MG63 (cell line): ENCODE measurements at places on chromosomes 13 and 19.

- no peak for DNase-seq
Observed at GRCh38 chr13:81986308-81986707, 1645.4 kb upstream of the SPRY2 start.

DNA sequence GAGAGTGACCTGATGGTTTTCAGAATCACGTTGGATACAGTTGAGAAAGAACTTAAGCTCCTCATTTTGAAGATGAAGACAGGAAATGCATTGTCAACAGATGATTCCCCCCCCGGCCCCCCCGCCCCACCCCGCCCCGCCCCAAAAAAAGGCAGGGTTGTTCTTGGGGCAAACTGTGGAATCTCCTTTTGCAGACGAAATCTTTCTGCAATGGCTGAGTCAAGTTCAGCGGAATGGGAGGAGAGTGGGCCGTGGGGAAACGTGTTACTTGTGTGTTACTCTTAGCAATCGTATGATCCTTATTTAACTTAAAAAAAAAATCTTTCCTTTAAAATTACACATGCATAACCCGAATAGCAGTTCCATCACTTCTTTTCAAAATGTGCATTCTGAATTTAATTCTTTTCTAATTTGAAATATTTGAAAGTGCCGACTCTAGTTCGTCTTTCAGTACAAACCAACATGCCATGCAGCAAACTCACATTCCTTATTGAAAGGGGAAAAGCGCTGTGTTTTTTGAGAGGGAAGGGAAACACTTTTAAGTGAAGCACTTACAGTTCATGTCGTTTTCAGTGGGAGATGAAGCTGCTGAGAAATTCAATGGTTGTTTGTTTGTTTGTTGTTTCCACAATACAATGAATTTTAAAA, 348.5 kb upstream of the ARGLU1 start:
- DNase-seq, result no peak

GRCh38 chr19:38290631-38291147, 13.4 kb upstream of the C19orf33 start:
- DNase-seq, result peak; percentile 99

- DNase-seq, result peak; percentile 30
Observed at GRCh38 chr13:46687810-46688209, 109.2 kb downstream of the ESD start.

GRCh38 chr13:37029617-37030016, 29.0 kb downstream of the EXOSC8 start:
- DNase-seq, result no peak

- DNase-seq, result no peak
Observed at GRCh38 chr13:57314897-57315520, 148.0 kb downstream of the PRR20E start.

- DNase-seq, result no peak
Observed at GRCh38 chr13:52749419-52749818, 9.8 kb upstream of the CNMD start.

DNA sequence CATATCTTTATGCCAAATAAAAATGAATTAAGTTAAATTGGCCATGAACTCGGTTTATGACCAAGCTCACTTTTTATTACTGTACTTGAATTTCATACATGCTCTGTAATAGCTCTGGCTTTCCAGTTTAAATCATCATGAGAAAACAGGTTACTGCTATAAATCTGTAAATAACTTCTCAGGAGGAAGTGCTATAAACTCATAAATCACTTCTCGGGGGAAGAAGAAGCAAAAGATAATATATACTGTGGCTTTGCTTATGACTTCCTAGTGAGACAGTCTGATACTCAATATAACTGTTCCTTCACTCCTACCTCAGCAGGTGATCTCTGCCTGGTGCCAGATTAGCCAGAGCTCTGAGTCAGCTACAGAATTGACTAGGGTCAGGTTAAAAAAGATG, 12.5 kb downstream of the SUPT20H start:
- DNase-seq, result no peak

DNA sequence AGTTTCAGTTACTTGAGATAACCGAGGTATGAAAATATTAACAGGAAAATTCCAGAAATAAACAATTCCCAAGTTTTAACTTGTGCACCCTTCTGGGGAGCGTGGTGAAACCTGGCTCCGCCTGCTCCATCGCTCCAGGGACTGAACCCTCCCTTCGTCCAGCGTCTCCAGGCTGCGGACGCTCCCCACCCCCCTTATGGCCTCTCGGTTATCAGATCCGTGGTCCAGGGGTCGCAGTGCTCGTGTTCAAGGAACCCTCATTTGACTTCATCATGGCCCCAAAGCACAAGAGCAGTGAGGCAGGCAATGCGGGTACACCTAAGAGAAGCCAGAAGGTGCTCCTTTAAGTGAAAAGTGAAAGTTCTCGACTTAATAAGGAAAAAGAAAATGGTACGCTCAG, 71.1 kb downstream of the ATP11A start:
- no peak for DNase-seq

DNA sequence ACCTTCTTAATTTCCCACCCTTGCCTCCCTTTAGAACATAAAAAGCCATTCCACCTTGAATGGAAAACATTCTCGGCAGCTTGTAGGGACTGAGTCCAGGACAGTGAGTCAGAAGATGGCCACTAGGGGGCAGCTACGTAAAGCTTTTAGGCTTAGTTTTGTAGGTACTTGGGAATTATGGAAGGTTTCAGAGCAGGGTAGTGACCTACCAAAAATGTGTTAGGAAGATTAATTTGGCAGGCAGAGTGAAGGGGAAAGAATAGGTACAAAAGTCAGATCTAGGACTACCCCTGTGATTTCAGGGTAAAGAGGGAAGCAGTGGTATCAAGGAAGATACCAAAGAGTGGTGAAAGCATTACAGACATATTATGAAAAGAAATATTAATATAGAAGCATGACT, 198.4 kb downstream of the NDFIP2 start:
- peak; percentile 29 for DNase-seq

DNA sequence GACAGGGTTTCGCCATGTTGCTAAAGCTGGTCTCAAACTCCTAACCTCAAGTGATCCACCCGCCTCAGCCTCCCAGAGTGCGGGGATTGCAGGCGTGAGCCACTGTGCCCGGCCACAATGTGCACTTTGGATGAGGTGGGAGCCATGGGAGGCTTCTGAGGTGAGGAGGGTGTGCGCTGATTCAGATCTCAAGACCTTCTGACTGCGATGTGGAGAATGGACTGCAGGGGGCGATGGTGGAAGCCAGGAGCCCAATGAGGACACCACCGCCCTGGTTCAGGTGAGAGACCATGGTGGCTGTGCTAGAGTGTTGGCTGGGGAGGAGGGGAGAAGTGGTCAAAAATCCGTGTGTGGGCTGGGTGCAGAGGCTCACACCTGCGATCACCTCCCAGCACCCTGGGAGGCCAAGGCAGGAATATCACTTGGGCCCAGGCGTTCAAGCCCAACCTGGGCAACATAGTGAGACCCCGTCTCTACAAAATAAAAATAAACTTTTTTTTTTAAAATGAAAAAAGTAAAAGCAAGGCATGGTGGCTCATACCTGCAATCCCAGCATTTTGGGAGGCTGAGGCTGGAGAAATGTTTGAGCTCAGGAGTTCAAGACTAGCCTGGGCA, 5.6 kb downstream of the INAFM1 start:
- peak; percentile 28 for DNase-seq

DNA sequence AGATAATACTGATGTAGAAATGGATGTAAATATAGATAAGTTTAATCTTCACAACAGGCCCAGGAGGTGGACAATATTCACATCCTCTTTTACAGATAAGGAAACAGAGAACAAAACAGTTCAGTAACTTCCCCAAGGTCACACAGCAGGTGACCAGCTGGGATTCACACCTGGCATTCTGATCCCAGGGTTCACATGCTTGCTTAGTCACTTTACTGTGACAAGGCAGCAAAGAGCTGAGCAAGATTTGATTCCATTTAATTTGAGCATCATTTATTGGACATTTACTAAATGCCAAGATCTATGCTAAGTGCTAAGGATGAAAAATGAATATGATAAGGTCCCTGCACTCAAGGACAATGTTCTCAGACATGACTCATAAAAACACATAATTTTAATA, 94.1 kb upstream of the STARD13 start:
- DNase-seq, result no peak

DNA sequence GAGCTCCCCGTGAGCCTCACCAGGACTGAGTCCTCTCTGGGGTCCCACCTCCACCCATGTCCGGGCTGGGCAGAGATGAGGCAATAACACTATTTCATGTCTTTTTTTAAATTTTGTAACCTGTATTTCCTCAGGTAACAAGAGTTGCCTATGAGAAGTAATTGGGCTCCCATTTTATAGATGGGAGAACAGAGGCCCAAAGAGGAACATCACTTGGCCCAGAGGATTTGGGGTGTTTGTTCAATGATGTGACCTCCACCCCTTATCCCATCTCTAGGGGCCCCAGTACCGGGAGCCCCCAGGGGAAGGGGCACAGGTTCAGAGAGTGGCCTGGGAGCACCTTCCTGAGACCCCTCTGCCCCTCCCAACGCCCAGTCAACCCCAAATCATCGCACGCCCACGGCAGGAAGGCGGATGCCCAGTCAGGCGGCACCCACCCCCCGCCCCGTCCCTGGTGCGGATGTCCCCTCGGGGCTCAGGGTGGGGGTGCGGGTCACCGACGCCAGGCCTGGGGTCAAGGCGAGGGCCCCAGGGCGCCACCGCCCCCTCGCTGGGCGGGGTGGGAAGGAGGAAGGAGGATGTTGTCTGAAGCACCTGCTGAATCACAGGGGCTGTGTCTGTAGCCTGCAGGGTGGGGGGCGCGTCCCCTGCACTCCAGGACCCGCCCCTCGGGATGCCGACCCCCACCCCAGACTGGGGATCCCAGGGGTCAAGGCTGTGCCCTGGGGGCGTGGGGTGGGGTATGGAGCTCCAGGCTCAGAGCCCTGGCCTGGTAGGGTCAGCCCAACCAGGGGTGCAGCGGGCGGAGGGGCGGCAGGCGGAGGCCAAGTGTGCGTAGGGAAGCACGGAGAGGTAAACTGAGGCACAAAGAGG, 9.0 kb upstream of the CIRBP start:
- peak; percentile 45 for DNase-seq

DNA sequence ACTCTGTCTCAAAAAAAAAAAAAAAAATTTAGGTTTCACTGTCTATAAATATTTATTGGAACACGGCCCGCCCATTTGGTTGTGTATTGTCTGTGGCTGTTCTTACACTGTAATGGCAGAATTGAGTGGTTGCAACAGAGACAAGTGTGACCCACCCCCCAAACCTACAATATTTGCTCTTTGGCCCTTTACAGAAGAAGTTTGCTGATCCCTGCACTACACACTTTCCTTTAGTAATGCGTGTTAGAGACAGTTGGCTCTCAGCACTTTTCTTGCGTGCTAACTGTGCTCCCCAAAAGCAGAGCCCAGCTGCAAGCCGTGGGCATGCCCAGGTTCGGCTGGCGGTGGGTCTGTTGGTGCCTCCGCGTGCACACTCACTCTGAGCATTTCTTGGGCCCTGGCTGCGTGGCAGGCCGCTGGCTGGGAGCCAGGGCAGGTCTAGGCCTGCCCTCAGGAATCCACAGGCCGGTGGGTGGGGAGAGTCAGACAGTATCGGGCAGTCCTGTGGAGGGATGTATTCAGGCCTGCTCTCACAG, 72.6 kb downstream of the SIPA1L3 start:
- DNase-seq, result no peak
